Amniotic epithelial cell (primary cell): ENCODE measurements at places on chromosomes 2 and 18.

GRCh38 chr2:112483042-112483473 is 1.1 kb downstream of the TTL start:
- peak; percentile 70 for DNase-seq

DNA sequence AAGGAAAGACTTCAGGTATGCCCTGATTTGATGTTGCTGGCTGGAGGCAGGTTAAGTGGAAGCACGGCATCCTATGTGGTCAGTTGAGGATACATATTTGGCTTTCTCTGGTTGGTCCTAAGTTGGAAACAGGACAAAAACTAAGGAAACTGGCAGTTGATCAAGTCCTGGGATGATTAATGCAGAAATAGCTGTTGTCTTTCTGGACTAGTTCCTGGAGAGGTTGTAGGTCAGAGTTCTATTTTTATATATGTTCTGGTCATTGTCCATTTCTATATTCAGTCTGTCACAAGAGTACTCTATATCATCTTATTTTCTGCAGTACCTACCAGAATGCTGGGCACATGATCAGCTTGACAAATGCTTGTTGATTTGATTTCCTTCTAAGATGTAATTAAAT is 4.0 kb upstream of the SLC35F5 start:
- peak; percentile 30 for DNase-seq

GRCh38 chr18:73258375-73259087 is 390.7 kb upstream of the NETO1 start:
- no peak for DNase-seq

GRCh38 chr18:59189746-59190145 is 30.2 kb upstream of the GRP start:
- no peak for DNase-seq

DNA sequence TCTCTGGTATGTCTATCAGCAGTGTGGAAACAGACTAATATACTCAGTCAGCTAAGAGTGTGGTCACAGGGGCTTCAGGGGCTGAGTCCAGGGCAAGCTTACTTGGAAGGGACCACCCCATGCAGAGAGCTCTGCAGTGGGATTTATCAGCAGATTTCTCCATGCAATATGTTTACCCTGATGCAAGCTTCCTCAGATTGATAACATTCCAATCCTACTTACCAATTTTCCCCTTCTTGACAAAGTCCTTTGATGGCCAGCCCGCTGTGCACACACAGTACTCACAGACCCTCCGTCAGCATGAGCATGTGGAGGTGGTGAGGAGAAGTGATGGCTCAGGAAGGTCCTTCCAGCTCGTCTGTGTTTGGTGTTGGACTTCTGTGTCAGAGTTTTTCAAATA is 51.8 kb downstream of the SH3RF3 start:
- DNase-seq, result peak; percentile 76

GRCh38 chr2:100554798-100555407 is 7.9 kb upstream of the PDCL3 start:
- no peak for DNase-seq

DNA sequence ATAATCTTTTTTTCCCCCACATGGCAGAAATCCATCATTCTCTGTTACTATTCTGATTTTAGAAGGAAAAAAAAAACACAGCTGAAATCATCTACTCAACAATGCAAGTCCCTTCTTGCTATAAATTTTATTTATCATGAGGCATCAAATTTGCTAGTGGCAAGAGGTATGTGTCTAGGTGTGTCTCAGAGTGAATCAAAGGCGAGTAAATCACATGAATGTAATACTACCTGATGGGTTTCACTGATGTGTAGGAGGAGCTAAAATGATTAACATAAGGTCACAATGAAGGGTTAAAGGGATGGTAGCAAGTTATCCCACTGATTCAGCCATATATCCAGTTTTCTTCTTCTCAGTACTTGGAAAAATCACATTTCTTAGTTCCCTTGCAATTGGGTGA is 24.5 kb upstream of the PELI1 start:
- DNase-seq, result no peak

GRCh38 chr18:26655525-26656430 is 107.4 kb upstream of the KCTD1 start:
- peak; percentile 36 for DNase-seq

- no peak for DNase-seq
These were observed 44.5 kb downstream of the DOCK10 start for GRCh38 chr2:224997802-224998201.

DNA sequence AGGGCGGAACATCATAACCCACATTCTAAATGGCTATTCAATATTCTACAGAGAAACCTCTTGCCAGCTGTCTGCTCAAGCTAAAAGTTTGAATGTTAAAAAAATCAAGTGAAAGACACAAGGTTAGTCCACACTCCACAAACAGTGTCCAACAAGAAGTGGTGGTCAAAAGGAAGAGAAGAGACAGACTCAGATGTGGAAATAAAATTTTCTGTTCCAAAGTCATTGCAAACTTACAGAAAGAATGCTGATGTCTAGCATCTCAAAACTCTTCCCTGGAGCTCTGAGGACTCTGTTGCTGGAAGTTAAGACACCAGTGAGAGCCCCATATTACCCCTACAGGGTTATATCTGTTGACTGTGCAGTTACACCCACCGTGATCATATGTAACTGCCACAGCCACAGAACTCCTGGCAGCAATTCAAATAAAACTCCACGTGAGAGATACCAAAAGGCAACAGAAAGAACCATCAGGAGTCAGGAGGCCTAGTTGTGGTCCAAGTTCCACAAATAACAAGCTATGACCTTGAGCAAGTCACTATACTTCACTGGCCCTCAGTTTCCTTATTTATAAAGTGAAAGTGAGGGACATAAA is 60.9 kb downstream of the AAK1 start:
- DNase-seq, result peak; percentile 62

- DNase-seq, result peak; percentile 96
These were observed 115.0 kb downstream of the SPTBN1 start for GRCh38 chr2:54570925-54571694.

GRCh38 chr2:2158189-2158826 is 172.8 kb downstream of the MYT1L start:
- no peak for DNase-seq

DNA sequence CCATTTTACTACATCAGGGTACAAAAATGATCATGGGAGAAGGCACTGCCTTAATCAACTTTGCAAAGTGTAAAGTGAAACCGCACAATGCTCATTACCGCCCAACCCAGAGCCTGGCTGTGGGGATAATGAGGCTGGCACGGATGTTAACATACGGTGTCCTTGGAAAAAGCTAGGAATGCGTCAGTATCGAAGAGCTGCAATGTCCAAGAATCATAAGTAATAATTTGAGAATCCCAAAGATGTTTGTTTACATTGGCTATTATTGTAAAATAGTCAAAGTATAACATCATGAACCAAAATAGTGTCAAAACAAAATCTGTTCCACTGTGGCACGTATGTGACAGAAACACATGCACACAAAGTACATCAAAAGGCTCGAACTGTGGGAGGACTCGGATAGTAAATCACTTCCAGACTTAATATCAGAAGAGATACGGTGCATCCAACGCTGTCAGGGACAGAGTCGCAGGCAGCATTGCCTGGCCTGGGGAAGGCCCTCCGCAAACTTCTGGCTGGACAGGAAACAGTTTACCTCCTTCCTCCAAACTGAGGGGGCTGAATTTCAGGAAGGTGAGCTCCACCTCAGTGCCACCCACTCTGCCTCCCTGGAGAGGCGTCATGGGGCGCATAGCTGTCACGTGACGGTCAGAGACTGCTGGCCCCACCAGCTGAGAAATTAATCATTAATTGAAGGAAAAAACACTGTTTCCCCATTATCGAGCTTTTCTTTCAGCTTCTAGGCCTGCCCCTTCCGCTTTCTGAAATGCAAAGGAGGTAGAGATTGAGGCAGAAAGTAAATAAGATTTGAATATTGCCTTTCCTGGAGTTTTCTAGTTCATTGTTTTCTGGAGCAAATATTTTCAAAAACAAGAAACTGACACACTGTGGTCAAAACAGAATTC is 1.8 kb upstream of the ID2 start:
- DNase-seq, result peak; percentile 37

DNA sequence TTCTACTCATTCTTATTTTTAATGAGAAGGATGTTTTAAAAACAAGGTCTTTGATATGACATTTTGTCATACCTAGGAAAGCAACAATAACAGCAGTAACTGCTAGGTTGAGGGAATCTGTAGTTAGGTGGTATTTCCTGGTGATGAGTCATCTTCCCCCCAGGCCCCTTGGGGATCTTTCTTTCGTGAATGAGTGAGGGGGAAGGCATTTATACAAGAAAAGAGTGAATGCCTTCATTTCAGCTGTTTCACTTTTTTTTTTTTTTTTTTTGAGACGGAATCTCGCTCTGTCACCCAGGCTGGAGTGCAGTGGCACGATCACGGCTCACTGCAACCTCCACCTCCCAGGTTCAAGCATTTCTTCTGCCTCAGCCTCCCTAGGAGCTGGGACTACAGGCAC is 108.6 kb downstream of the MAP4K4 start:
- DNase-seq, result peak; percentile 62
